ENCODE measurements at places on chromosomes 6 and 20. TPM values are rescaled to one million over a fixed set of nuclear protein-coding genes. Genes with fewer than 3 reads are reported as not detected.

DNA sequence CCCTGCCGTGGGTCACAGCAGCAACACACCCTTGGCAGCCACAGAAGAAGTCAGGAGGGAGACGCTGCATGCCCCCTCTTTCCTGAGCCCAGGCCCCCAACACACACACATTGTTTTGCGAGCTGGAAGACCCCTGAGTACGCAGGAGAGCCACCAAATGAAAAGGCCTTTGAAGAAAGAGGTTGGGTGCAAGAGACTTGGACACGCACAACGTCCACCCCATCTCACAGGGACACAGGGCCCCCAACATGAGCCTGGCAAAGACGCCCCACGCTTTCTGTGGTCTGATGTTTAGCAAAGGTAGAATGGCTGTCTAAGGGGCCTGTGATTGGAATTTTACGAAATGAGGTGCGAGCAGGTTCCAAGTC is 185.0 kb downstream of the TTLL2 start:
- no peak for DNase-seq

Gene CCM2L
- 13.9 TPM for polyA plus RNA-seq

DNA sequence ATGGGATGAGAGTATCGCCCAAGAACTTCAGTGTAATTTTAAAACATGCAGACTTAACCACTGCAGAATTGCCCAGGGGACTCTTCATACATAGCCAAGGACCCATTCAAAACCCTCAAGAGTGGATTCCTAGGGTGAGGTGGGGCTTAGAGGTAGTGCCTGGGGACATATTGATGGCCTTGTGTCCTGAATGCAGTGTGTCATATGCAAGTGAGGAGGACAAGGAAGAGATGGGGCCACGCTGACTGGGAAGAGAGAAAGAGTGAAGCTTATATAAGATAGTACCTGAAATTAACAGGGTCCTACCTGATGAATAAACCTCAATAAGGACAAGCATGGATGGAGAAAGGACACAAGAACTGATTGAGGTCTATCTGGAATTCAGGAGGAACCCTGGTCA is 13.9 kb downstream of the MYL9 start:
- no peak for DNase-seq

GRCh38 chr6:116443105-116443504 is 18.1 kb upstream of the CALHM6 start:
- no peak for DNase-seq

- no peak for DNase-seq
Measured at GRCh38 chr6:170086639-170087420, 204.0 kb downstream of the DLL1 start.

GRCh38 chr6:145733810-145734209 is 1.5 kb downstream of the EPM2A start:
- DNase-seq, result no peak

DNA sequence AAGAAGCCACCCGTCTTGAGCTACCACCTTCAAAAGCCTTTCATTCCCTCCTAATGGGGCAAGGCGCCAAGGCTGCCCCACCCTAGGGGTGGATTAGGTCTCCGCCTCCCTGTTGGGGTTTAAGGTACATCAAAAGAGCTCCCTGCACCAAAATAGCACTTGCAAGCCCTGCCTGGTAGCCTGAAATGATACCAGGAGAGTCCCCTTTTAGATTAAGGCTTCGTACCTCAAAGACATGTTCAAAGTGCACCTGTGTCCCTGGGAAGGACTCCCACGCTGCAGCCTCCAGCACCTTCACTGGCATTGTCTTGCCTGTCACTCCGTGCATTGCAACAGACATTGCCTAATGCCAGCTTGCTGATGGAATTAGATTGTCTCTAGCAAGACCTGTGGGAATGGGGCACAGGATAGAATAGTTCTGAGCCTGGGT is 15.7 kb upstream of the CDKN1A start:
- no peak for DNase-seq

Gene C20orf96
- polyA plus RNA-seq, result 37.1 TPM
